ENCODE measurements at places on chromosomes 7 and 10.

DNA sequence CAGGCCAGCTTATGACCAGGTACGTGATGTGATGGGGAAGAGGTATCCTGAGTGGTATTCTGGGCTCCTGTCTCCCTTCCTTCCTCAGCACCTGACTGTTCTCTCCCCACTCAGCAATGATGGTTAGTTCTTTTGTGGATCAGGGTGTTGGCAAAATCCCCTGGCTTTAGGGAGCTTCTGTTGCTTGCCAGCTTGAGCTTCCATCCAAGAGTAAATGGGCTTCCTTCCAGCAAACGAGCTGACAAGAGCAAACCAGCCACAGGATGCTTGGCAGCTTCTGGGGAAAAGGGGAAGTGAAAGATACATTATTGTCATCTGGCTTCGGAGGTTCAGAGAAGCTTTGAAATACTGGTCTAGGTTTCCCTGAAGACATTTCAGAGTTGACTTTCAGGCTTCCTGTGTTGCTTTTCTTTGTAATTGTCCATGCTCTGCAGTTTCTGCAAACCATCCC, 5.2 kb downstream of the DUSP5 start:
- DNase-seq = peak; percentile 62

DNA sequence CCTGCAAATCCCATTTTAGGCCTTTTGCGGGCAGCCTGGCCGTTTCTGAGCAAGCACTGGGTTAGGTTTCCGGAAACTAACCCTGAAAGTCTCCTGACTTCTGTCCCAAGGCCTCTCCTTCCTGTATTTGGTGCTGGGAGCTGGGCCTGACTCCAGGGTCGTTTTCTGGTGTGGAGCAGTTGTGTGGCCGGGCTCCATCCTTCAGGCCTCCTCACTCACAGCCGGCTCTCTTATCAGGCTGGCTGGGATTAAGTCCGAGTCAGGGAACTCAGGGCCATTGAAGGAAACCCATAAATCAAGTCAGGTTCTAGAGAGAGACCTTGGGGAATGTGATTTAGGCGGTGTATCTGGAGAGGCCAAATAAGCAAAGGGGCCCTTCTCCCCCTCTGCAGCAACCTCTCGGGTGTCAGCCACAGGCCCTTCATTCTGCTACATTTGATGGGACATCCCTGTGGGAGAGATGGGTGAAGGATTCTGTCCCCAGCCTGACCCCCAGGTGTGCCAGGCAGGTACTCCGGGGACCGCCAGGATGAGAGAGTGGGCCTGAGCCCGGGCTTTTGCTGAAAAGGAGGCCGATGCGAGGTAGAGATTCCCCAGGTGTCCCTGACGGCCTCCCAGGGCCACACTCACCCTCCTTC, 3.3 kb downstream of the GATA3 start:
- DNase-seq = no peak

- no peak for DNase-seq
Measured at GRCh38 chr7:91165846-91166230, 98.4 kb upstream of the FZD1 start.

DNA sequence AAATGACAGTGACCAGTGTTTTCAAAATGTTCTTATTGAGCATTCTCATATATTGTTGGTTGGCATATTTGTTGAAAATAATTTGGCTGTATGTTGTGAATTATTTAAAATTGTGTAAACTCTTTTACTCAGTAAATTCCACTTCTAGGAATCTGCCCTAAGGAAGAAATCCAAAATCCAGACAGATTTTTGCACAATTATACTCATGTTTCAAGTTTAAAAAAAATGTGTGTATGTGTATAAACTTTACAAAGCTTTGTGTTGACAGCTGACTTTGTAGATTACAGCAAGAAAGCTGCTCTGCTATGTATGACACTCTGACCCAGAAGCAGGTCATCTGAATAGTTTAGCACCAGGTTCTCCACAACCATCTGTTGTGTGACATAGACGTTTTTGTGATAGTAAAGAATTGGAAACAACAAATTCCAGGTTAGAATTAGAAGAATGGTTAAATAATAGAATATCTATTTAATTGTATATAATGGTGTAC, 21.6 kb downstream of the KIFBP start:
- no peak for DNase-seq

GRCh38 chr10:69359148-69359547, 57.6 kb downstream of the TACR2 start:
- DNase-seq = no peak

DNA sequence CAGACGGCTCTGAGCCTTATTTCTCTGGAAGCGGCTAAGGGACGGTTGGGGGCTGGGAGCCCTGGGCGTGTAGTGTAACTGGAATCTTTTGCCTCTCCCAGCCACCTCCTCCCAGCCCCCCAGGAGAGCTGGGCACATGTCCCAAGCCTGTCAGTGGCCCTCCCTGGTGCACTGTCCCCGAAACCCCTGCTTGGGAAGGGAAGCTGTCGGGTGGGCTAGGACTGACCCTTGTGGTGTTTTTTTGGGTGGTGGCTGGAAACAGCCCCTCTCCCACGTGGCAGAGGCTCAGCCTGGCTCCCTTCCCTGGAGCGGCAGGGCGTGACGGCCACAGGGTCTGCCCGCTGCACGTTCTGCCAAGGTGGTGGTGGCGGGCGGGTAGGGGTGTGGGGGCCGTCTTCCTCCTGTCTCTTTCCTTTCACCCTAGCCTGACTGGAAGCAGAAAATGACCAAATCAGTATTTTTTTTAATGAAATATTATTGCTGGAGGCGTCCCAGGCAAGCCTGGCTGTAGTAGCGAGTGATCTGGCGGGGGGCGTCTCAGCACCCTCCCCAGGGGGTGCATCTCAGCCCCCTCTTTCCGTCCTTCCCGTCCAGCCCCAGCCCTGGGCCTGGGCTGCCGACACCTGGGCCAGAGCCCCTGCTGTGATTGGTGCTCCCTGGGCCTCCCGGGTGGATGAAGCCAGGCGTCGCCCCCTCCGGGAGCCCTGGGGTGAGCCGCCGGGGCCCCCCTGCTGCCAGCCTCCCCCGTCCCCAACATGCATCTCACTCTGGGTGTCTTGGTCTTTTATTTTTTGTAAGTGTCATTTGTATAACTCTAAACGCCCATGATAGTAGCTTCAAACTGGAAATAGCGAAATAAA, 175.5 kb downstream of the RNF216 start:
- DNase-seq = no peak

DNA sequence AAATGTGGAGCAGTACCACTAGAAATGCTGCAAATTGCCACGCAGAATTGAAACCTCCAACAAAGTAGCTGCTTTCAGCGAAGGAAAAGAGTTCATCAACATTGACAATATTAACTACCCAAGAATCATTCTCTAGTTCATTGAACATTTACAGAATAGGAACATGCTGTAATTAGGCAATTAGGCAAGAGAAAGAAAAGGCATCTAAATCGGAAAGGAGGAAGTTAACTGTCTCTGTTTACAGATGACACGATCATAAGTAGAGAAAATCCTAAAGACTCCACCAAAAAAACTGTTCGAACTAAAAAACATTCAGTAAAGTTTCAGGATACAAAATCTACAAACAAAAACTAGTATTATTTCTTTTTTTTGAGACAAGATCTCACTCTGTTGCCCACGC, 8.9 kb upstream of the PKD1L1 start:
- DNase-seq = no peak

GRCh38 chr10:35889971-35890675, 248.0 kb upstream of the FZD8 start:
- DNase-seq = no peak

DNA sequence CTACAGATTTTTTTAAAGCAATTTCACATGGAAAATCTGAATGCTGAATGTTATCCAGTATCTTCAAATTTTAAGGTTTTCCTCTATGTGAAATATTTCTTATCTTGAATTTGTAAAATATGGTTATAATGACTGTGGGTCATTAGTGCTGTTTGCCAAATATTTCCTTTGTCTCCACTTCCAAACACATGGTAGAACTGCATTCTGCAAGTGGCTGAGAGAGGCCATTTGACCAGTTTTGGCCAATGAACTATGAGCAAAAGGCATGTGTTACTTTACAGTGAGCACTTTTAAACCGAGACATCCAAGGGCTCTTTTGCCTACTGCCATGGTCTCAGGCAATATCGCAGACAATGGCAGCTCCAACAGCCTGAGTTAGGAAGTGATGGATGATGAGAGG, 117.2 kb upstream of the RSU1 start:
- DNase-seq = no peak

- DNase-seq = no peak
Measured at GRCh38 chr7:73824986-73825385, 5.8 kb upstream of the CLDN4 start.

DNA sequence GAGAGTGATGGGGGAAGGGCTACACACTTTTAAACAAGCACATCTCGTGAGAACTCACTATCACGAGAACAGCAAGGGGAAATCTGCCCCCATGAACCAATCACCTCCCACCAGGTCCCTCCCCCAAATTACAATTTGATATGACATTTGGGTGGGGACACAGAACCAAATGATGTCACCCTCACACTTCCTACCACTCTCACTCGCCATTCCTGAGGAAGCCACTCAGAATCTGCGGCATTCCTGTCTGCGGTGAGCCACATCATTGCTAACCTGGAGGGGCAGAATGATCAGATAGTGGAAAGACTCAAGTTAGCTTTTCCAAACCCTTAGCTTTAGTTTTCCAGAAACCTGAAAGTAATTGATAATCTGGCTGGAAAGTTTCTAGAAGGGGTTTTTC, 66.9 kb downstream of the MYO3A start:
- no peak for DNase-seq

DNA sequence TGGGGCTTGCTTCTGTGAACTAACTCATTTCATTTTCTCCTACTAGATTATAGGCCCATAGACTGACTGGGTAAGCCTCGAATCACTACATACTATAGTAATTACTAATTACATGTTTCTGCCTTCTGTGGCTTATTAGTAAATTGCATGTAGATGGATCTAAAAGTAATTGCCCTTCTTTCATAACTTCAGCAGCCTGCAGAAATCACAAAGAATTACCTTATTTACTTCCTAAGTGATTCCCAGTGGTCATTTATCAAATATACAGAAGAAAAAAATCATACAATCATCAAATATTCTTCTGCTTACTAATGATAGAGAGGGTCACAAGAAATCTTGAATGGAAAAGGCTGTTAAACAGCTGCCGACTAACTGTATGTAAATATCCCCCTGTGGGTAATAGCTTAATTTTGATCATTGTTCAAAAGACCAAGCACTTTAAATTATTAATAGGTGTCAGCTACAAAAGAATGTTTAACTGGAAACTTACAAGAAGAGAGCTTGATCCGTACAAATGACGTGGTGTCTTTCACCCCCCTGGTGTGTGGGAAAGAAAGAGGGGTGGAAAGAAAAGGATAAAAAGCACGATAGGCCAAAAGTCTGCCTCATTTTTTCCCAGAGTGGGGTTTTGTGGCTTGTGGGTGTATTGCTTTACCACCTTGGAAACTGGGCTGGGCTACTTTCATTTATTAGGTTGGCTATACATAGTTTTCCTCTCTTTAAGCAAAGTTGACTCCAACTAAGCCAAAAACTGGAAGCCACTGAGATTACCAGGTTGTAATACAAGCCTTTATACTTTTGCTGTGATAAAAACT, 361.8 kb upstream of the ZMIZ1 start:
- DNase-seq = no peak

DNA sequence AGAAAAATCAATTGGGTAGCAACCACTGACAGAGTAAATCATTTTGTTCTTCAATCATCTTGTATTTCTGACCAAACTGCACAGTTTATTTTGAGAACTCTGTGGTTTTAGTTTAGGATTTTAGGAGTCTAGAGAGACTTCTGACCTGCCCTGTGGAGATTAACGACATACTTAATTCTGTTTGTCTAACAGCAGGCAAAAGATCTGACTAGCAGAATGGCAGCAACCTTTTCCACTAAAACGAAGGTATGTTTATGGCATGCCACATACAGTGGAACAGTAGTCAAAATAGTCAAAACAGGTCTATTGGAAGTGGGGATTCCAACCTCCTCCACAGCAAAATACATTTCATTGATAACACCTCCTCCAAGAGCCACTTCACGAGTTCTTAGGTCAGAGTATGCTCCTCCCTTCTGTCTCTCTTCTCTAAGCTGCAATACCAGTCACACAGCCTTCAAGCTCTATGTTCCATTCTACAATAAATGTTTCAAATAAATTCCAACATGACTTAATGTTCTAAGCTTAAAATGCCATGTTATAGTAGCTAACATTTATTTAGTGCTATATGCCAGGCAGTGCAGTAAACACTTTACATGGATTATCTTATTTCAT, 34.4 kb downstream of the NRCAM start:
- no peak for DNase-seq

DNA sequence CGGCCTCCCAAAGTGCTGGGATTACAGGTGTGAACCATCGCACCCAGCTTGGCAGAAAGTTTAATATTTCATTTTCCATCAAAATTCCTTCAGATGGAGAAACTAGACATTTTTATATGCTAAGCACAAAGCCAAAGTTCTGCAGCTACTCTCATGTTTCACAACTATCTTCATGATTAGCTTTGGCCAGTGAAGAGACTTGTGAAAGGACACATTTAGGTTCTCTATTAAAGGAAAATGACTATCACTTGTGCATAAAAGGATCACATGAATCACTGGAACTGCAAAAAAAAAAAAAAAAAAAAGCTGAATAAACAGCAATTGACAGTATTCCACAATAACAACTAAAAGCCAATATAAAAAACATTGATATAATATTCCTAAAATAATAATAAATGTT, 16.2 kb downstream of the FGFBP3 start:
- DNase-seq = no peak

DNA sequence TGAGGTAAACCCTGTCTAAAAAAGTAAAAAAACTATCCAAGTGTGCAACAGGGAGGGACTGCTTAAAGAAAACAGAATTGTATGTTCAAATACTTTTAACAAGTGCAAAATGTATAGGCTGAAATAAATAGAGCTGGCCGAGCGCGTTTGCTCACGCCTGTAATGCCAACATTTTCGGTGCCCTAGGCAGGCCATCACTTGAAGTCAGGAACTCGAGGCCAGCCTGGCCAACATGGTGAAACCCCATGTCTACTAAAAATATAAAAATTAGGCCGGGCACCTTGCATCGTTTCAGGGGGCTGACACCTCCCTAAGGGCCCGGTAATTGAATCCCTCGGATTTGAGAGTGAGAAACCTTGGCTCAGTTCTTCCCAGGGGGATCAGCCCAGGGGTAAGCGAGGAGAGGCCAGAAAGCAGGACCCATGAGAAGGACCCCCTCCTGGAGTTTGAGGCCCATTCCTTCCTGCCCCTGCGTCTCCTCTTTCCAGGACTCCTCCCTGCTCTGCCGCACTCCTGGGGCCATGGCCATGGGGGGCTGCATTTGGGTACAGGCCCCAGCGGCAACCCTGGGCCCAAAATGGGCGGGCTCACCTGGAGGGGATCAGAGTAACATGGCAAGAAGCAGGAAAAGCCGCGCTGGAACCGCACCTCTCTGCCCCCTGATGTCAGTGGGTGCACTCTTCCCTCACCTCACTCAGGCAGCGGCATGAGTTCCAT, 75.5 kb upstream of the TMEM248 start:
- no peak for DNase-seq

All from occipital lobe (tissue), 3 donors.